LNCaP clone FGC (cell line): ENCODE measurements at places on chromosomes 3 and 15.

- no peak for DNase-seq
Measured at GRCh38 chr15:101053261-101053660, 134.1 kb downstream of the LRRK1 start.

- DNase-seq, result no peak
Measured at GRCh38 chr15:62607114-62607462, 435.5 kb upstream of the TPM1 start.

- no peak for DNase-seq
Measured at GRCh38 chr15:38733331-38733730, 168.7 kb upstream of the RASGRP1 start.

GRCh38 chr3:43296565-43296964 is 10.2 kb downstream of the SNRK start:
- DNase-seq, result no peak

GRCh38 chr15:74857082-74857655 is 14.2 kb upstream of the ULK3 start:
- DNase-seq, result no peak

- no peak for DNase-seq
Measured at GRCh38 chr15:76575679-76576078, 239.1 kb downstream of the ISL2 start.

DNA sequence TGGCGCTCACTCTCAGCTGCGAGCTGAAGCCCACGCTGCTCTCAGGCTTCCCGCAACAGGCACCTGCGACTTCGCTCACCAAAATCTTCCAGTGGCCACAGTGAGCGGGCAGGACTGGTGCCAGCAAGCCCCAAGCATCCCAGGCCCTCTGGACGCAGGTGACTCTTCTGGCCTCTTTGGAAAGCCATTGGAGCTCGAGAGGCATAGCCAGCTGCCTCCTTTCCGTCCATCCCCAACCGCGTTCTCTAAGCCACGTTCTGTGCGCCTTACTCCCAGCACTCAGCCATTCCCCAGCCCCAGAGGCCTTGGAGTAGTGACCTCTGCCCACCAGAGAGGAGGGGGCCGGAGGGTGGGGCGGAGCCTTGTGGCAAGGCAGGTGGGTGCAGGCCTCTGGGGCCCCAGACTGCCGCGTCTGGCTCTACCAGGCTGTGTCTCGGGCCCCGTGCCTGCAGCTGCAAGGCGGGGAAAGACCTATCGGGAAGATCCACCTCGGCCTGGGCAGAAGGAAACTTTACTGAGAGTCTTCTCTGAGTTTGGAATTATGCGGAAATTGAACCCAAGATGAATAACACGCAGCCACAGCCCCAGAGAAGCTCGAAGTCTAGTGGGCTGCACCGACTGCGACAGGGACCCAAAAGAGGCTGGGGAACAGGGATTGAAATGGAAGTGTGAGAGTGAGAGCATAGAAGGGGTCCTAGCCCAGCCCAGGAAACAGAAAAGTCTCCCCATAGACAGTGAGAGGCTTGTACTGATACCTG is 3.6 kb upstream of the SOX14 start:
- DNase-seq, result no peak

GRCh38 chr3:168859574-168859973 is 763.9 kb upstream of the GOLIM4 start:
- no peak for DNase-seq

GRCh38 chr15:54506977-54507524 is 528.8 kb downstream of the UNC13C start:
- DNase-seq, result peak; percentile 4

DNA sequence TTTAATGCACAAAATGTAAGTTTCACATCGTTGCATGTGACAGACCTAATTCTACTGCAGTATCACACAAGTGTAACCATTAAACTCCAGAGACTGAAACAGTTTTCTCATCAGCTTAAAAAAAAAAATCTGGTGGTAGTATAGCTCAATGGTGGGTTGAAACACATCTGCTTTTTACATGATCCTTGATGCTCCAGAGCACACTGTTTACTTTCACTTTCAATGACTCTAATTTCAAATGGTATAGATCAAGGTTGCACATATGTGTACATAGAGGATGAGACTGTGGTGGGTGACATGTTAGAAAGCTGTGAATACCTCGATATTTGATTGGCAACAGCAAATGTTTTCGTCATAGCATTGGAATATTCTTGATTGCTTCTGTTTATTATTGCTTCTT is 22.4 kb downstream of the MCTP2 start:
- no peak for DNase-seq

- no peak for DNase-seq
Measured at GRCh38 chr15:69903470-69904469, 193.9 kb downstream of the TLE3 start.

- no peak for DNase-seq
Measured at GRCh38 chr3:34323517-34323916, 525.1 kb downstream of the PDCD6IP start.

DNA sequence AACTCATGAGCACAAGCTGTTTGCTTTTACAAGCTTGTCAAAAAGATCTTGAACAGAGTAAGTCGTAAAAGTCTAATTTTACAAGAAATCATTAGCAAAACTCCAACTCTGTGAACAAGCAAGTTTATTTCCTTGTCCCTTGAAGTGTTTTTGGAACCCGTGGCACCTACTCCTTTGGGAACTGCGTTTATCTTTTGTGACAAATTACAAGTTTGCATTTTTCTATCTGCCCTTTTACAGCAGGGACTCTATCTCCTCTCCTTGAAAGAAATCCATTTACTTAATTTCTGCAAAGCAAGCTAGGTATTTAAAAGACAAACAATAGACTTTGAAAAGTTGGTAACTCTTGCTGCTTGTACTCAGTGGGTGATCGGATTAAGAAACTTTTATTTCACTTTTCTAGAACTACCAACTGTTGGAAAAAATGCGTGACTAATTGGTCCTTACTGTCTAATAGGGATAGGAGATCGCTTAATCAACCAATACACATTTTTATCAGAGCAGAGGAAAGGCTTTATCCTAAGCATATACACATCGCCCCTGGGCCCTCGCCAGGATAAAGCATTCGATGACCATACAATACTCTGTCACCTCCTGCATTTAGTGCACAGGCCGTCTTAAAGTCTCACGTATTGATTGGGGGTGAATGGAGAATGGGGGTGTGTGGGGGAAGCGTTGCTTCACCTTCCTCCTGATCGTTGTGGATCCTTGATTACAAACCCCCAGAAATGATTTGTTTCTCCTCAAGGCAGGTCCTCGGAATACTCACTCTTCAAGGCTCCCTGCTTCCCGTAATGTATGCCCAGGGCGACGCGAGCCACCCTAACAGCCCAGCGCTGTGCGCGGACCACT is 1.7 kb downstream of the PRTG start:
- DNase-seq, result peak; percentile 69

GRCh38 chr3:58524326-58524888 is 12.6 kb downstream of the ACOX2 start:
- no peak for DNase-seq

DNA sequence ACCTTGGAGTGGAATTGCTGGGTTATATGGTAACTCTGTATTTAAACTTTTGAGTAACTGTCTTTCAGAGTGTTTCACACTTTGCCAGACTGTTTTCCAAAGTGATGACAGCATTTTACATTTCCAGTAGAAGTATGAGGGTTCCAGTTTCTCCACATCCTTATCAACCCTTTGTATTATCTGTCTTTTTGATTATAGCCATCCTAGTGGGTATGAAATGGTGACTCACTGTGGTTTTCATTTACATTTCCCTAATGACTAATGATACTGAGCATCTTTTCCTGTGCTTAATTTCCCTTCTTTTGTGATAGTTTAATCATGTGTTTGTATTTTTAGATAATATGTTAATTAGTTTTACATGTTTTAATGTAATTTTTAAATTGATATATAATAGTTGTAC is 138.1 kb upstream of the DAZL start:
- DNase-seq, result no peak

- no peak for DNase-seq
Measured at GRCh38 chr3:101513419-101513986, 491 bp upstream of the SENP7 start.

DNA sequence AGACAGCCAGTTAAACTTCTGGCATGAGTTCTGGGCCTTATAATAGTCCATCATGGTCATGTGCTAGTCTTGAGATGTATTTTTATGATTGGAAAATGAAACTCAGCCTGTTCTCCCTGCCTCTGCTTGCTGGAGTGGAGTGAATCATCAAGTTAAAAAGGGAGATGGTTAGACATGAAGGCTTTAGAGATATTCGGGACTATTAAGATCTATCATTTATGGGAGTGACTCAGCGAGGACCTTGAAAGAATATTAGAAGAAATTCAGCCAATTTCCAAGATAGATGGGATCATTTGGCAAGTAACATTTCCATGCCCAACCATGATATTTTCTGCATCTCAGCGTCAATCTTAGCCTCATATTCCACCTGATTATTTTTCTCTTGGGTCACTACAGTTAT is 79.8 kb downstream of the AGBL1 start:
- DNase-seq, result no peak

GRCh38 chr15:30978328-30978727 is 13.1 kb downstream of the MTMR10 start:
- no peak for DNase-seq

- DNase-seq, result no peak
Measured at GRCh38 chr3:102265720-102266119, 169.1 kb upstream of the ZPLD1 start.

DNA sequence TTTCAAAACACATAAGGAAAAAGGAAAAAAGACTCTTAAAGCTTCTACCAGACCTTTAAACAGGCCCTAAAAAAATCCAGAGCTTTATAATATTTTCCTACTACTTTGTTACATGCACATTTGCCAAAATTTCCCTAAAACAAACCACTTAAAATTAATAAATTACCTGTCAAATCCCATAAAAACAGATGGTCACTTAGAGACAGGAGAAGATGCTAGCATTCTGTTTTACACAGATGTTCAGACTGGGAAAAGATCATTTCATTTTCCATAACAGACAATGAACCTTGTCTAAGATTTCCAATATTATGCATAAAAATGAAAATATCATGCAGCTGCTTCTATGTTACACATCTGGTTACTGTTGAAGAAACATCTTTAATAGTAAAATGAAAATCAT is 66.6 kb downstream of the SUCLG2 start:
- DNase-seq, result no peak

GRCh38 chr3:146125951-146126350 is 35.0 kb downstream of the PLOD2 start:
- no peak for DNase-seq

DNA sequence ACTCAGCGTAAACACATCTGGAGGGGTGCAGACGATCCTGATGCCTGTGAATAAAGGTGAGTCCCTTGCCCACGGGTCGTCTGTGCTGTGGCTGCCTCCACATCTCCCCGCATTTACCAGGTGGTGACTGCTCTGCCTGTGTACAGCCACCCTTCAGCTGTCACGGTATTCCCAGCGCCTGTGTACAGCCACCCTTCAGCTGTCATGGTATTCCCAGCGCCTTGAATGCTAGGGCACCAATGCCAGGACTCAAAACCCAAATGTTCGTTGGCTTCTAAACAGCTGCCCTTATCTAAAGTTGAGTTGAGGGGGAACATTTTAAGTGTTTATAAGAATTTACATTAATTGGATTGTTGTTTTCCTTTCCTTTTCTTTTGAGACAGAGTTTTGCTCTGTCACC is 27.4 kb downstream of the MAP6D1 start:
- no peak for DNase-seq

- no peak for DNase-seq
Measured at GRCh38 chr3:25785826-25786225, 2.6 kb upstream of the NGLY1 start.

DNA sequence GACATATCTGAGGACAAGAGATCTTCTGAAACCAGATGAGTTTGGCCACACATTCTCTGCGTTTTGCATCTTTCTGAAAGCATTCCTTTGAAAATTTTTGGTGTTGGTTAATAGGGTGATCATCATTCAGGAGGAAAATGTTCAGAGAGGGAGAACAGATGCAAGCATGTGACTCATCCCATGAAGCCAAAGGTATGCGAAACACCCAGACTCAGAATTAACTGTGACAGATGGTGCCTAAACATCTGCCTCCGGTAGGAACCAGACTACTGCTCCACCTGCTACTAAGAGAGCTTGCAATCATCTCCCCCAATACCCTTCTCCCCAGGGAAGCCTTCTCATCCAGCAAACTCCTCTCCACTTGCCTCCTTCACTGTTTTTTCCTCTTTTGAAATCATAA is 46.2 kb downstream of the TRIM69 start:
- DNase-seq, result no peak

GRCh38 chr3:192444096-192444790 is 283.1 kb downstream of the FGF12 start:
- DNase-seq, result peak; percentile 7

DNA sequence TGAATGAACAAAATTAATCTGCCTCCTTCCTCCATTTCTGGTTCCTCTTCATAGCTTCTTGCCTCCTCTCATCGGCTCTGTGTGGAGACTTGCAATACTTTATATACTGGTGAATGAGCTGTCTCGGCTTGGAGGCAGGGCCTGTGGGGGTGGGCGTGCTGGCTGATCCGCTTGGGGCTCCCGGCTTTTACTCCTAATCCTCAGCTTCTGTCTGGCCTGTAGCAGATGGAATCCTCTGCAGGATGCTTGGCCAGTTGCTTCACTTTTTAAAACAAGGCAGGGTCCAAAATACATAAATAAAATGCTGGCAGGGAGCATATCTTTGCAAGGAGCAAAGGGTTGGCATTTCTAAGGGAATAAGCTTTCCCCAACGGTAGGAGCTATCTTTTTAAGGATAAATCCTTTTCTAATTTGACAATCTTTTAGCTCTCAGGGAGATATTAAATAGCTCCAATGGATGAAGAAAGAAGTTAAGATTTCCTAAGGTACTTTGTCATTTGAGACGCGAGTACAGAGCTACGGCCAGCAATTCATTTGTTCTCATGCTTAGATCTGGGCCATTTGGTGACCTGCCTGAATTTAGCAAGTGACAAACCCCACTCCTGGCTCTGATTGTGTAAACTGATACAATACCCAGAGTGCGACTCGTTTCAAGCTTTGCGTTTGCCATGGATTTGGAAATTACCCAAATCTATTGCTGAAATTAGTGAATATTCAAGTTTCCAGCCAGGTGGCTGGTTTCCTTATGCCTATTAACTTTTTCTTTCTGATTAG is 18.9 kb downstream of the SV2B start:
- no peak for DNase-seq

DNA sequence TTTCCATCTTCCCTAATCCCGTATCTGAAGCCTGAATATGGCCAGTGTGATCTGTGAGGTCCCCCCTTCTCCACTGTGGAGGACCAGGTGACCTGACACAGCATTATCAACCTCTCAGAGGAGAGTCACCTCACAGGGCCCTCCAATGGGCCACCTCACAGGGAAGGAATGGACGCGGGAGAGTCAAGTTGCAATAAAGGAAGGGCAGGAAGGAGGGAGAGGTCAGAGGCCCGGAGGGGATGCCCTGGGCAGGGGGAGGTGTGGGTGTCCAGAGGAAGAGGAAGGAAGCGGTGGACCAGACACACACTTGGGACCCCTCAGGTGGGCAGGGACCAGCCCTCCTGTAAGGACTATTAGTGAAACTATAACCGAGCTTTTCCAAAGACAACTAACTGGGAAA is 14.6 kb upstream of the LRRC15 start:
- no peak for DNase-seq

GRCh38 chr3:170277833-170278580 is 55.8 kb downstream of the PRKCI start:
- no peak for DNase-seq
